ENCODE measurements at places on chromosomes 4 and X.

DNA sequence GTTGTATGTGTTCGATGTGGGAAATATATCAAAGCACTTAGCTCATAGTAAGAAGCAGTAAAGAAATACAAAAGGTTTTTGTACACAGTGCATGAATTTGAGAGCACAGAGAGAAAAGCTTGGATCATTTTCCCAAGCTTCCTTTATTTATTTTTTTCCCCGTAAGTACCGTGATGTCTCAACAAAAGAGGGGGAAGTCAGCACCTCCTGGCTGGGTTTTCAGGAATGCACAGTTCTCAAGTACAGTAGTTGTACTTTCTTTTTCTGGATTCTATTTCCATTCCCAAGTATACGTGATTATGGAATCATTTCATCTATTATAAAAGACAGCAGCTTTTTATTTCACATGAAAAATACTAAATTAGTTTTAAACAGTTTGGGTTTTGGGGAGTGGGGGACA is 171.5 kb upstream of the EDNRA start:
- DNase-seq: no peak

GRCh38 chr4:69134471-69134870 is 38.2 kb downstream of the UGT2B7 start:
- no peak for DNase-seq

DNA sequence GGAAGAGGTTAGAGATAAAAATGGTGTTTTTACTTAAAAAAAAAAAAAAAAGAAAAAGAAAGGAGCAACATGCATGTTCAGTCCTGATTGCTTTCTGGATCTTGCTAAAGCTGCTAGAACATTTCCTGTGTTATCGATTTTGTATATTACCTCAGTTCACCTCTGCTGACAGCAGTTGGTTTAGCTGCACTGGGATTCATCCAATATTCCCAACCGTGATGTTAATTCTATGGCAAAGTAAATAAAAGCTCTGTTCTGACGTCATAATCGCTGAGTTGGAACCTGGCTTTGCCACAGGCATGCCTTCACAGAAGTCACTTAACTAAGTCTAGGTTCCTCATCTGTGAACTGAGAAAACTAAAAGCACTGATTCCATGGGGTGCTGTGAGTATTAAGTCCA is 90.7 kb upstream of the SORBS2 start:
- no peak for DNase-seq

- no peak for DNase-seq
These were observed 69.5 kb downstream of the ANAPC4 start for GRCh38 chr4:25446611-25447010.

DNA sequence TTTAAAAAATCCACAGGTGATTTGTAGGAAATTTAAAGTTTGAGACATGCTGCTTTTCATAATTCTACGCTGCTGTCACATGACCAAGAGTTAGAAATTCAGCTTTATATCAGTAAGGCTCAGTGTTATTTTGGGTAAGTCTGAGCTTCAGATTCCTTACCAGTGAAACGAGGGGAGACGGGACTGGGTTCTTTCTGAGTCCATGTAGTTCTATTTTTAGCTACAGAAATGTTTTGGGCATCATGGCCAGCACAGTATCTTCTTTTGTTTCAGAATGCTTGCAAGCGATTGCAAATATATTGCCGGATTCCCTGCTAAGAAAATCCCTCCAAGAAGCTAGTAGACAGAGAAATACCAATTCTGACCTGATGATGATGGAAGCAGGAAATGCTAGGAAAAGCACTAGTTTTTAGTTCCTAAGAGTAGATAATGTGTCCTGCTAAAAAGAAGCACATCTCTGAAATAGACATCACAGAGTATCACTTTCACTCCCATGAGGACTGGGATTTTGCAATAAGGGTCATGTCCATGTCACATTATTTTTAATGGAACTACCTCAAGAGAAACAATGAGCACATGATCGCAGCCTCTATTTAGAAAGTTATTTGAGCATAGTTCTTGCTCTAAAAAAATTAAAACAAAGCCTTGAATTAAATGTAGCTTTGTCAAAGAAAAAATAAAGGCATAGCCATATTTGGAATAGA is 10.9 kb downstream of the ATP1B4 start:
- DNase-seq: no peak

All from AG04449 (cell line).